ENCODE measurements at places on chromosomes 11 and 22. TPM values are rescaled to one million over a fixed set of nuclear protein-coding genes. Genes with fewer than 3 reads are reported as not detected.
A peak's percentile ranks its signal among the peaks of the same experiment; 100 is the strongest.

DNA sequence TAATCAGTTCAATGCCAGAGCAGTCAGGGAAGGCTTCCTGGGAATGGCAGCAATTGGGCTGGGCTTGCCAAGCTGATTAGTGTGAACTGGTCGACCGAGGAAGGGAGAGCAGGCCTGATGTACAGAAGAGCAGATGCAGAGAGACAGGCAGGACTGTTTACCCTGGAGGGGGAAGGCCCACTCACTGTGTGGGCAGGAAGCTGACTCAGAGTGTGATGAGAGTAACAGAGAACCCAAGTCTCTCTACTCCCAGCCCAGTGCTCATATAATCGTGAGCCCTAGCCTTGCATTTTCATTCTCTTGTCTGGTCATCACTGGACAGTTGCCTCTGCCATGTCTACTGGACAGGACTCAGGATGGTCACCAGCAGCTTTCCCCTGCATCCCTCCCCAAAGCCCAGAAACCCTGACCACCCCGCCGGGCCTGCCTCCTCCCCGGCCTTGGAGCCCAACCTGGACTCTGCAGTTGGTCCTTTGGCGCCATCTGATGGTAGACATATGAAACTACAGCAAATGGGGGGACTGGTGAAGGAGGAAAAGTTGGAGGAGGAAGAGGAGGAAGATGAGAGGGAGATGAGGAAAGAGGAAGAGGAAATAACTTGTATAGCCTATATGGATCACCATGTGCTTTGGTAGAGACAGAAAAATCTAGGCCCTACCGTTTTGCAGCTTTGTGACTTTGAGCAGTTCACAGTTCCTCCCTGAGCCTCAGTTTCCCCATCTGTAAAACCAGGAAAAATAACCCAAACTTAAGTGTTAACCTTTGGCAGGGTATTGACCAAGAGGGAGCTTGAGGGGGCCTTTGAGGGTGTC lies 43.4 kb upstream of the PRDM11 start:
- DNase-seq = peak; percentile 81

- DNase-seq = no peak
These were observed 17.7 kb downstream of the RBFOX2 start for GRCh38 chr22:36010882-36011281.

DNA sequence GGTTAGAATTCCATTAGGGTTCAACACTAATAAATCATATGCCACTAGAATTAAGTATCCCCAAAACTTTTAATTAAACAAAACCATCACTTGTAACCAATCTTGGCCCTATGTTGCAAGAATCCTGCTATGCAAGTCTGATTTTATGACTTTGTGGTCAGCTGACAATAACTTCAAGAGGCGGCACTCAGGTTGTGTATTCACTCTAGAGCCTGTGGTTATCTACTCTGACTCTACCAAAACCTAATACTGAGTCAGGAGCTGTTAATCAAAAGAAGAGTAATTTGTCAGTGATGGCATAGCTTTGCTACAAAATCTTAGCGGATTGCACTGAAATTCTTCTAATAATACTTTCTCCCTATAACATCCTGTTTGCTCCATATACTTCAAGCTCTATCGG lies 253.7 kb downstream of the AASDHPPT start:
- no peak for DNase-seq

DNA sequence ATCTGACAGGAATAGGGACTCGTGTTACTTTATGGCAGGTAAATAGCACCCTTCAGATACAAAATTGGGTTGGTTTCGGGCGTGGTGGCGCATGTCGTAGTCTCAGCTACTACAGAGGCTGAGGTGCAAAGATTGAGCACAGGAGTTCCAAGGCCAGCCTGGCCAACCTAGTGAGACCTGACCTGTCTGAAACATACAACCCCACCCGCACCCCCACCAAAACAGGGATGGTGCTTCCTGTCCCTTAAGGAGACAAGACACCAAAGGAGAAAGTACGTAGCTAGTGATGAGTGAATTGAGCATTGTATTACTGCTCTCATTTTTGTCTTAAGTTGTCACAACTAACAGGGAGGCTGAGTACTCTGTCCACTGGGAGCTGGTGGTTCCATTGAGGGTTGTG lies 14.1 kb downstream of the RBM4 start:
- no peak for DNase-seq

GRCh38 chr11:101705972-101706371 lies 122.2 kb upstream of the TRPC6 start:
- no peak for DNase-seq

The POU2AF2 gene
- not detected for total RNA-seq

- DNase-seq = no peak
These were observed 38.5 kb upstream of the RIC3 start for GRCh38 chr11:8207080-8208000.

DNA sequence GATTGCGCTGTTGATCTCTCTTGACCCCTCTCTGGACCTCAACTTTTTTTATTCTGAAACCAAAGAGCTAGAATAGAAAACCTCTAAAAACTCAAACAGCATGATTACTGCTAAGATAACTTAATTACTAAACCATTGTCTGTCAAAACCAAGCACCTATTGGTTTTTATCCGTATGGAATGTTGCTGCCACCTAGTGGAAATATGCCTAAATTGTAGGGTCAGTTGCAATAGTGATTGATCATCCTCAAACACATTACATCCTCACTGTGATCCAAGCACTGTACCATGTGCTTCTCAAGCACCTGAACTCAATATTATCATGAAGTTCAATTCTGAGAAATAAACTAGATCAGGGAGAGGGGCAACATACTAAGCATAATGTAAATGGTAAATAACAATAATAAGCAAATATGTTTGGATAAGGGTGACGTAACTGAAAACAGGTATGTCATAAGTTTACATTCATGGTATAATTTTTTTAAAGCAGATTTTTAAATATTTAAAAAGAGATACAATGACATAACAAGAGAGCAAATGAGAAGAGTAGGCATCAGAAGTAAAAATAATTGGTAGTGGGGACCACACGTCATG lies 3.8 kb upstream of the OR5A2 start:
- no peak for DNase-seq

- DNase-seq = no peak
These were observed 58.3 kb downstream of the CD44 start for GRCh38 chr11:35197292-35197691.

The AQP11 gene
- total RNA-seq = not detected

The DMC1 gene
- total RNA-seq = 5.4 TPM

The ADAMTS8 gene
- total RNA-seq = 3.5 TPM

All from sigmoid colon (tissue), 7 donors.